ENCODE measurements at places on chromosomes 5 and 9. TPM values are rescaled to one million over a fixed set of nuclear protein-coding genes. Genes with fewer than 3 reads are reported as not detected.

DNA sequence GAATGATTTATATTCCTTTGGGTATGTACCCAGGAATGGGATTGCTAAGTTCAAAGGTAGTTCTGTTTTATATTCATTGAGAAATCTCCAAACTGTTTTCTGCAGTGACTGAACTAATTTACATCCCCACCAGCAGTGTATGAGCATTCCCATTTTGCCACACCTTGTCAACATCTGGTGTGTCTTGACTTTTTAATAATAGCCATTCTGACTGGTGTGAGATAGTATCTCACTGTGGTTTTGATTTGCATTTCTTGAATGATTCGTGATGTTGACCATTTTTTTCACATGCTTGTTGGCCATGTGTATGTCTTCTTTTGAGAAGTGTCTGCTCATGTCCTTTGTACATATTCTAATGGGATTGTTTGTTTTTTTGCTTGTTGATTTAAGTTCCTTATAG is 421.5 kb downstream of the KIAA0825 start:
- DNase-seq = no peak

Gene WWC1
- polyA plus RNA-seq = 88.4 TPM

DNA sequence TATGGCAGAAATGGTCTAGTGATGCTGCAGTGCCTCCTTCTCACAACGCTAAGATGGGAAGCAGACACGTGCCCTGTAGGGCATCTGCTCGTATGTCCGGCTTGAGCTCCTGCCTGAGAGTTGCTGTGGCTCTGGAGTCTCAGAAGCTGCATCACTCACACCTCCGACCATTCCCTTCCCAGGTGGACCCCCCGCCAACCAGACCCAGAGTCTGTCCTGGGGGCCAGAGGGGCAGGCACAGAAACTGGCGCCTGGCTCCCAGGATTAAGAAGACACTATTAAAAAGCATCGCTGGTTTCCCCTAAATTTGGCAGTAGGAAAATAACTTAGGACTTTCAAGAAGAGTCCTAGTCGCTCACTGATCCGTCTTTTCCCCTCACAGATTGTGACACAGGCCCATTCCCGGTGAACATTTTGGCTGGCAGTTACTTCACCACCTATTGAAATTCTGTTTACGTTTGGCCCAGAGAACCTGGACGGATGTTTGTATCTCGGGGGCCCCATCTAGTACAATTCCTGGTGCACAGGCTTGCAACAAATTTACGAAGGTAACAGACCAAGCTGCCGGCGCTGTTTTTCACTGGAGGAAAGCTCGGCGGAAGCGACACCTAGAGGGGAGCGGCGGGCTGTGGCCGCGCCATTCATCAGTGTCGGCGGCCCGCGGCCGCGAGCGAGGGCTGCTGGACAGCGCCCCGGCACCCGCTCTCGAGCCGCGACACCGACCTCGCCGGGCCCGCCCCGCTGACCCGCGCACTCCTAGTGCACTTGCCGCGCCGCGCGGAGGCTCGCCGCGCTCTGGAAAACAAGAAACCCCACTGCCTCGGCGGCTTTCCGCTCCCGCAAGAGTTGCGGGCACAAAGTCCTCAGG is 1.6 kb downstream of the FSTL4 start:
- peak; percentile 62 for DNase-seq

DNA sequence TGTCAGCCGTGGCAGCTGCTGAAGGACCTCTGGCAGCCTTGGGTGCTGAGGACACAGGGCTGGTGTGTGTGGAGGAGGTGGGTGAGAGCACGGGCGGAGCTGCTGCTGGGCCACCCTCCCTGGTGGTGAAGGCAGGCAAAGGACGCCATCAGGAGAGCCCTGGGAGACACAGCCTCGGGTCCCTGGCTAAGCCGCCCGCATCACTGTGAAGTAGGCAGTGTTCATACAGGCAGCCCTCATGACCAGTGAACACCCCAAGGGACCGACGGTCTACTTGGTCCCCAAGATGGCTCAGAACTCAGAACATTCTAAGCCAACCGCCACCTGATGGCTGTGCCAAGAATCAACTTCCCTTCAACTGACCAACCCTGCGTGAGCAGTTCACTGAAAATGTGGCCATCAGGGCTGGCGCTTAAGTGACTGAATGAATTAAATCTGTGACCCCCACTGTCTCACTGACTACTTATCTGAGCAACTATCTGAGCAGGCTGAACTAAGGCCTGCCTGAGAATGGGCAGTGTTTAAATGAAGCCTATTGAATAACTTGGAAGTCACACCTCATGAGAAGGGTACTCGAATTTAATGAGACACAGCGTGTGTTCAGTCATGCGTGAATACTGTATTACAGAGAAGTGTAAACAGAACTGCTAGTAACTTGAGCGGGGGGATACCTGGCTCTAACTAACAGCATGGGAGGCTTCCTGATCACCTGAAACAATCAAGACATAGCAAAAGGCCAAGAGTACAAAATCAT is 54.7 kb upstream of the SIMC1 start:
- DNase-seq = peak; percentile 69

- DNase-seq = no peak
These were observed 134.6 kb downstream of the TTLL11 start for GRCh38 chr9:121958530-121958929.

Gene YIPF5
- polyA plus RNA-seq = 74.5 TPM

Gene DOCK2
- polyA plus RNA-seq = 3.4 TPM

DNA sequence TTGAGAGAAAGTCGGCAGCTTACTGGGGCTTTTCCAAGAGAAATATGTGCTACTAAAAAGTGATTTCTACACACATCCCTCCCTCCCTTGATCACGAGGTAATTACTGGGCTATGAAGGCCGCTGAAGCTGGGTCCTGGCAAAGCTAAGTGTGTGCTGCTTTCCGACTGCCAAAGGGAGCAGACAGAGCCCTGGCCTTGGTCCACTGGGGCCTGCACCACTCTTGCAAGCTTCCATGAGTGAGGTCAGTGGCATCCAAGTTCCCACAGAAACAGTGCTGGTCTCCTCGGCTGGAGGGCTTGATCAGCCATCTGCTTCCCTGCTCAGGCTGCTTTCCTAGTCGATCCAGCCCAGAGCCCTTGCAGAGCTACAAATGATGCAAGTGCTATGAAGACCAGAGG is 154.8 kb upstream of the LHFPL2 start:
- DNase-seq = no peak

GRCh38 chr5:139650689-139651042 is 2.5 kb downstream of the CXXC5 start:
- DNase-seq = no peak

Gene C9orf50
- polyA plus RNA-seq = 0.91 TPM

DNA sequence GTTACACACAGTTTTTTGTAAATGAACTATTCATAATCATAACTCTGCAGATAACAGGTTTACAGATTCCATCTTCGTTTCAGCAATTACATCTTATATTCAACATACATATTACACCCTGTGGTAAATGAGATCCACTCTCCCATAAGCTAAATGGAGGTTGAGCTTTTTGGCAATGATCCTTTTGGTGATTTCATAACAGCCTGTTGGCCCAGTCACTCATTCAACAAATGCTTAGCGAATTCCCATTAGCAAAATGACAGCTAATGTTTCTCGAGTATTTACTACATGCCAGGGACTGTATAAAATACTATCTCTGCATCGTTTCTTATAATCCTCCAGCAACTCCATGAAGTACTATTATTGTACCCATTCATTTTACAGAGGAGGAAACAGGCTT is 25.4 kb upstream of the AGXT2 start:
- DNase-seq = no peak

All from left renal cortex interstitium (tissue), 4 donors.